ENCODE measurements at places on chromosomes 3 and 15.
A peak's percentile ranks its signal among the peaks of the same experiment; 100 is the strongest.

- DNase-seq, result no peak
These were observed 270.4 kb upstream of the CTDSPL start for GRCh38 chr3:37591116-37591781.

DNA sequence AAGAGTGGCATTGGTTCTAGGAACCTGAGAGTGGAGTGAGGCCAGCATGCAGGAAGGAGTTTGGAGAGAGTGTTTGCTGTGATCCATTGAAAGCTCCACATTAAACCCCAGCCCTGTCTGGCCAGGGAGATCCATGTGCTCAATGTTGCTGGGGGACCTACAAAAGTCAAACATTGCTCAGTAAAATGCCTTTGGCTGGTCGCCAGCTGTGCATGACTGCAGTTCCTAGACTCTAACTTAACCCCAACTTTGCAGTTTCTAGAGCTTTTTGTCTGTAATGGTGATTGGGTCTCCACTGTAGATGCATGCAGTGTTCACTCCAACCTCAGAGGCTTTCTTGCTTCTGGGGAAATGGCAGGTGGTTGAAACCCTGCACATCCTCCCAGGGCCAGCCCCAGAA, 99.7 kb upstream of the ABHD17C start:
- DNase-seq, result peak; percentile 29

DNA sequence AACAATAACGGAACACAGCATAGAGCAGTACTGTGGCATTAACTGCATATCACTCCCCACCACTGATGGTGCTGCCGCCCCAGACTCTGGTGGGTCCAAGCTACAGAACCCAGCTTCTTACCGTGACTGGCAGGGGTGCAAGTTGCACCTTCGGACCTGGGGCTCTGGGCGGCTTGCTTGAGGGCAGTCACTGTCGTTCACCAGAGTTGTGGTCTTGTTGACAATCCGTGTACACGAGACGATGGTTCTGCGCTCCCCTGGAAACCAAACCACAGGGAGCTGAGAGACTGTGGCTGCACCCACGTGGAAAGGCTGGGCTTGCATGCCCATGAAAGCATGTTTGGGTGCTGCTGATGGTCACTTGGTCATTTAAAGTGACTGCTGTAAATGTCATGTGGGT, 293.0 kb downstream of the ADAMTS17 start:
- DNase-seq, result no peak

- DNase-seq, result no peak
These were observed 59.5 kb upstream of the PLXNA1 start for GRCh38 chr3:126923423-126923822.

DNA sequence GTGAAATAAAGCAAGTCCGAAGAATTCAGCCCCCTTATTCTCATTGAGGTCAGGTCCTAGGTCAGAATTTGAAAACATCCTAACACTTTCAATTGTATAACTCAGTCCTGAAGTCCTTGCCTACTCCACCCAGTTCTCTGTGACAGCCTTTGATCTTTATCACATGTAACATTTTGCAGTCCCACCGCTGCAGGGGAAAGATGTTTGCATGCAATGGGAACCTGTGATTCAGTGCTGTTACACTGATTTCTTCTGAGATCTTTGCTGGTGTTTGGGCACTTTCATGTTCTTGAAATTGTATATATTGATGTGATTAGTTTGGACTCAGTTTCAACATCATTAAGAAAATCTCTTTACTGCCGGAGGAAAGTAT, 18.0 kb upstream of the SECISBP2L start:
- DNase-seq, result peak; percentile 19

DNA sequence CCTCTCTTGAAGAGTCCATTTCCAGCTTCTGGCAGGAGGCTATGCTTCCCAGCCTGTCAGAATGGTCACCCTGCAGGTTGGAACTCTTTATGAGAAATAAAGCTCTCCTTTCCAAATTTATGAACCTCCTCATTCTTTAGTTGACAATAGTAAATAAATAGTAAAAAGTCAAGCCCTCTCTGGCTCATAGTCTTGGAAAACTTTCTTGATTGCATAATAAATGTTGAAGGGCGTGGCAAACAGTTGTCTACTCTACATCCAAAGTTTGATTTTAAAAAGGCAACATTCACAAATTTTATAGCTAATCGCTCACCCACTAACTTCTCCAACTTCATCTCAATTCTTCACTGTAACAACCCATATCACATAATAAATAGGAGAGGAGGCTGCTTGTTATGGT, 58.8 kb downstream of the MCF2L2 start:
- DNase-seq, result no peak

GRCh38 chr3:138359148-138359918, 11.0 kb downstream of the MRAS start:
- no peak for DNase-seq

DNA sequence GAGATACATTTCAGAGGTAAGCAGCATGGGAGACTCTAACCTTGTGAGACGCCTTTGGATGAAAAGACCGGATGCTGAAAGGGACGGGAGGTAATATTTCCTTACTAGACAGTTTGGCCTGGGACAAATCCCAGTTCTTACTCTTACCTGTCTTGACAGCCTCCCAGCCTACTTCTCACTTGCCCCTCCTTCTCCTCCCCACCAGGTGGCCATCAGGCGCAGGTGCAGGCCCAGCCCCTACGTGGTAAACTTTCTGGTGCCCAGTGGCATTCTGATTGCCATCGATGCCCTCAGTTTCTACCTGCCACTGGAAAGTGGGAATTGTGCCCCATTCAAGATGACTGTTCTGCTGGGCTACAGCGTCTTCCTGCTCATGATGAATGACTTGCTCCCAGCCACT, 6.3 kb downstream of the HTR3D start:
- no peak for DNase-seq

- DNase-seq, result no peak
These were observed 115.0 kb downstream of the NR1D2 start for GRCh38 chr3:24060055-24060454.

DNA sequence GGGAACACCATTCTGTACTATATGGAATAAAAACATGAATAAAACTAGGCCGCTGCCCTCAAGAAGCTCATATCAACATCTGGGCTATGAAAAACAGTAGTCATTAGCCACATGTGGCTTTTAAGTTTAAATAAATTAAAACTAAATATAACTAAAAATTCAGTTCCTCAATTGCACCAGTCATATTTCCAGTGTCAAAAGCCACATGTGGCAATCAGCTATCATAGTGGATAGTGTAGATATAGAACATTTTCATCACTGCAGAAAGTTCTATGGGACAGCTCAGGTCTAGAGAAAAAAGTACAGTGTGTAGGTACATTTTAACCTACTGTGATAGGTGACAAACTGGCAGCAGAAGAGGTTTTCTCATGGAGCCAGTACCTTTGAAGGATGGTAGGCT, 261.4 kb downstream of the FOXP1 start:
- no peak for DNase-seq

GRCh38 chr15:76360416-76360815, 23.8 kb downstream of the ISL2 start:
- no peak for DNase-seq

- DNase-seq, result no peak
These were observed 120.9 kb upstream of the PDZRN3 start for GRCh38 chr3:73745526-73746191.

DNA sequence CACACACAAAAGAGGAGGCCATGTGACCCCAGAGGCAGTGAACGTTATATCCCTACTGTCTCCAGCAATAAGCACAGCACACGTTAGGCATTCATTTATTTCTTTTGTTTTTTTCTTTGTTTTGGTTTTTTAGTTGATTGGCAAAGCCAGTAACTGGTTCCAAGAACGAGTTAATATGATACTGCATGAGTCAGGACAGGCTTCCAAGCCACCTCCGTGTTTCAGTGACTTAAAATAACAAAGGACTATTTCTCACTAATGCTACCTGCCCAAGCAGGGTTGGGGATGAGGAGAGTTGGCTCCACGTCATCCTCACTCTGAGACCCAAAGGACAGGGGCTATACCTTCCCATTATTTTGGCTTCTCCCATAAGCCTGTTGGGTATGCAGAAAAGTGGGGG, 130.5 kb downstream of the ST8SIA2 start:
- DNase-seq, result no peak

GRCh38 chr3:39349080-39349479, 19.6 kb downstream of the CCR8 start:
- peak; percentile 7 for DNase-seq

DNA sequence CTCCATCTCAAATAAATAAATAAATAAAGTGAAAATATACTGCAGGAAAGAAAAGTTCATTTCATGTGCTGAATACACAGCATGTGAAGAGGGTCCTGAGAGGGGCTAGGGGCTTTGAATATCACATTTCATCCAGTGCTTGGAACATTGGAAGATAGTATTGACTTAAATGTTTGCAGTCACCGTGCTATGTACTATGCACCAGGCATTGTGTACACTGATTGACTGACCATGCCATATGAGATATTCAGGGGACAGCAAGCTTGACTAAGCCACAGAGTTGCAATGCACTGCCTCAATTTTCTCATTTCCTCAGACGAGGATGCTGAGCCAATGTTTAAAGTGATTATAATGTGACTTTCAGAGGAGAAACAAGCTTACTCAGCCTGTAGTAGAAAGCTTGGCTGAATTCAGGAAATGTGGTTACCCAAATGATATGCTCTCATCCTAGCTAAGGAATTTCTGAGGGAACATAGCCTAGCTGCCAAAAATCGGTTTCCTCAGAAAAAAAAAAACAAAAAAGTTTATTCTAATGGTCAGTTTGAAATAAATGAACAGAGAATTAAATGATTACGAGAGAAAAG, 557.9 kb downstream of the FGF12 start:
- DNase-seq, result no peak

GRCh38 chr3:101873619-101874018, 24.3 kb downstream of the NFKBIZ start:
- DNase-seq, result no peak

DNA sequence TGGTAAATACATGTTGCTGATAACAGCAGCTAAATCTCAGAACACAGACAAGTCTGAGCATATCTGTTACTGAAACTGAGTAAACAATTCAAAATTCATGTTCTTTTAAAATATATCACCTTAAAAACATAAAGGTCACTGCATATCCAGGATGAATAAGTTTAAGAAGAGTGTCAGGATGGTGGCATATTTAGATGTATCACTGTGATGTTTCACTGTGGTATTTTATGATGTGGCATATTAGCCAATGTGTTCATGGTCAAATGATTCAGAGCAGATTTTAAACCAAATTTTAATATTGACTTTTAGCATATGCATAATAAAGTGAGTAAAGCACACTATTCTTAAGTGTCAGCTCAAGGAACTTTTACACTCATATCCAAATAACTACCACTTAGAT, 346.4 kb upstream of the DPPA4 start:
- no peak for DNase-seq

DNA sequence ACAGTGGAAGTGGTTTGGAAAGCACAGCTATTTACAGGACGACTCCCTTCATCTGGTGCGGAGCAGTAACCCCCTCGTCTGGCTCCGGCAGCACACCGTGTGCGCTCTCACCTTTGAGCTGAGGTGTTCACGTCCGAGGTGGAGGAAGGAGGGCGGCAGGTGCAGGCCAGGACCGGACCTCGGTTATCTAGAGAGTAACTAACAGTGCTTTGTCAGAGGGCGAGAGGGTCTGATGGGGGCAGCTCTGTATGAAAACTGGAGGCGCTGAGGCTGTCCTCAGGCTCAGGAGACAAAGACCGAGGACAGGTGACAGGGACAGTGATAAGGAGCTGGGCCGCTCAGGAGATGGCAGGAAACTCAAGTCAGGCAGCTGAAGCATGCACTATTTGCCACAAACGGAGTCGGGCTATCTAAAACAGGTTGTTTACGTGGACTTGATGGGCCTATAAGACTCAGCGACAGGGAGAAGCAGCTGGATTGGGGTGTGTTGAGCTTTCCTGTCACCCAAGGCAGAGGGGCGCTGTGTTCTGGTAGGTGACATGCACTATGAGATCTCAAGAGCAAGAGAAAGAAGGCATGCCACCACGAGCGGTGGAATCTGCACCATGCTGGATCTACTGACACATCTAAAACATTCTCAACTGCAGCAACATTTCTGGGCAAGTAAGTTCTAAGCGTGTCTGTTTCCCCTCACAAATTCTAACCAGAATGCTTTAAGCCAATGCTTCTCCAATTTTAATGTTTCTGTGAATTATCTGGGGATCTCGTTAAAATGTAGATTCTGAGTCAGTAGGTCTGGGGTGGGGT, 155.2 kb downstream of the XXYLT1 start:
- DNase-seq, result no peak

- no peak for DNase-seq
These were observed 61.3 kb downstream of the VGLL4 start for GRCh38 chr3:11582191-11582968.

DNA sequence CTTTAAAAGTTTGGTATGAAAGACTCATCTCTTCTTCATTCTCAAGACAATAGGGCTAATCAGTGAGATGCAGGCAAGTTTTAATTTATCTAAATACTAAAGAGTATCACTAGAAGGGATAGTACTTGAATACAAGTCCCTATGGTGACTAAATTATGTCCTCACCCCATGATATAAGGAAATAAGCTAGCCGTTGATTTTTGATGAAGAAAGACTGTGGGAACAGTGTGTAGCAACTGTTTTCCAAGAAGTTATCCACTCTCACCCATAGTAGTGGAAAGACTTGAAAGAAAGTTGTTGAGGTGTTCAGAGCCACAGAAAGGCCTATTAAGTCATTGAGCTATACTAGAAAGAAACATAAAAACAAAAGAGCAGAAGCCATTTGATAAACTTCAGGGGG, 36.7 kb downstream of the PIK3CA start:
- DNase-seq, result no peak

GRCh38 chr3:171648069-171648468, 162.2 kb downstream of the PLD1 start:
- DNase-seq, result no peak

DNA sequence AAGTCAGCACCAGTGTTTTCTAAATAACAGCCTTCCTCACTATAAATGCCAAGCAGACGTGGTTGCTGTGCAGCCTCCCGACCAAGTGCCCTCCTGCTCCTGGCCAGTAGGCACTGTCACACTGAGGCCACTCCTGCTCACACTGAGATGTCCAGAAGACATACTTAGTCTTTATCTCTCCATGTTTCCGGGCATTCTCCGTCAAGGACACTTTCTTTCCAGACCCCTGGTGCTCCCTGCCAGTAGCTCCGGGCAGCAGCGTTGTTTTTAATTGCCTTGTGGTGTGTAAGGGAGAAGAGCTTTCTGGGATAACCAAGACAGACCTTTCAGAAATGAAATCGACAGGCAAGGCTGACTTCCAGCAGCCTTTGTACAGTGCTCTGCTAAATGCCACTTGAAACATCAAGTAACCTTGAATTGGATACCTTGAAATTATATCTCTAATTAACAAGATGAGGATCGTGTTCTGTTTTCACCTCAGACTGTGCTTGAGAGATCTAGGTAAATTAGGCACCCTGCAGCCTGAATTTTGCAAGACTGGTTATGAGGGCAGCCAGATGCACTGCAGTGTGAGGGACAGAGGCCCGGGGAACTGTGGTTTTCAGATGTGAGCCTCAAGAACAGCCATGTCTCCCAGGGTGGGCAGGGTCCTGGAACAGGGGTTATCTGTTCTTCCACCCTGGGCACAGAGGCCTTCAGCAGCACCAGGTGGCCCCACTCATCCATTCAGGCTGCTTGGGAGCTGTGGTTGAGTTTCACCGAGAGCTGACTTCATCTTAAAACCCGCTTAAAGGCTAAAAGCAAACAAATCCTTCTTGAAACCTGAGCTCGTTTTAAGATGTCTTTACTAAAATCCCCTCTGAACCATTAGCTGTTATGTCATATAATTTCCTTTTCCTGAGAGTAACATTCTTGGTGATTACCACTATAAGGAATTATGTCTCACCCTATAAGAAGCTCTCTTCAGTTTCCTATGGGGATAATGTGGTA, 105.5 kb upstream of the IL12A start:
- no peak for DNase-seq

- peak; percentile 90 for DNase-seq
These were observed 61.0 kb downstream of the TMEM44 start for GRCh38 chr3:194572143-194572789.

- DNase-seq, result no peak
These were observed 4.5 kb upstream of the PRKAR2A start for GRCh38 chr3:48852151-48852550.
